ENCODE measurements at places on chromosomes 5 and 9.
A peak's percentile ranks its signal among the peaks of the same experiment; 100 is the strongest.

GRCh38 chr9:126051446-126052130 is 275.0 kb upstream of the MVB12B start:
- DNase-seq: no peak

- peak; percentile 39 for DNase-seq
Measured at GRCh38 chr9:89576404-89576839, 28.4 kb upstream of the GADD45G start.

- no peak for DNase-seq
Measured at GRCh38 chr9:110788871-110789270, 120.3 kb downstream of the MUSK start.

- DNase-seq: no peak
Measured at GRCh38 chr9:135239100-135239768, 151.8 kb downstream of the OLFM1 start.
